ENCODE measurements at places on chromosomes 1 and 21. TPM values are rescaled to one million over a fixed set of nuclear protein-coding genes. Genes with fewer than 3 reads are reported as not detected.

Gene GLIS1
- 0.37 TPM for total RNA-seq

DNA sequence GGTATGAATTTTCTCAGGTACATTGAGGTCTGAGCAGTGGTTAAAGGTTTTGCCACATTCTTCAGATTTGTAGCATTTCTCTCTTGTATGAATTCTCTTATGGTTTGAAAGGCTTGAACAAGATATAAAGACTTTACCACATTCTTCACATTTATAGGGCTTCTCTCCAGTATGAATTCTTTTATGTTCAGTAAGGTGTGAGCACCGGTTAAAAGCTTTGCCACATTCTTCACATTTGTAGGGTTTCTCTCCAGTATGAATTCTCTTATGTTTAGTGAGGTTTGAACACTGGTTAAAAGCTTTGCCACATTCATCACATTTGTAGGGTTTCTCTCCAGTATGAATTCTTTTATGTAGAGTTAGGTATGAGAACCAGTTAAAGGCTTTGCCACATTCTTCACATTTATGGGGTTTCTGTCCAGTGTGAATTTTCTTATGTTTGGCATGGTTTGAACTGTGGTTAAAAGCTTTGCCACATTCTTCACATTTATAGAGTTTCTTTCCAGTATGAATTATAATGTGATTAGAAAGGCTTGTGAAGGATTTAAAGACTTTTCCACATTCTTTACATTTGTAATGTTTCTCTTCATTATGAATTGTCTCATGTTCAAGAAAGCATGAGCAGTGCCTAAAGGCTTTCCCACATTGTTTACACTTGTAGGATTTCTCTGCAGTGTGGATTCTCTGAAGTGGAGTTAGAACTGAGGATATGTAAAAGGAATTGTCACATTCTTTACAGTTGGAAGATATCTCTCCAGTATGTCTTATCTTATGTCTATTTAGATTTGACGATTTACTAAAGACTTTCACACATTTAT, 18.4 kb upstream of the ZNF124 start:
- no peak for DNase-seq

DNA sequence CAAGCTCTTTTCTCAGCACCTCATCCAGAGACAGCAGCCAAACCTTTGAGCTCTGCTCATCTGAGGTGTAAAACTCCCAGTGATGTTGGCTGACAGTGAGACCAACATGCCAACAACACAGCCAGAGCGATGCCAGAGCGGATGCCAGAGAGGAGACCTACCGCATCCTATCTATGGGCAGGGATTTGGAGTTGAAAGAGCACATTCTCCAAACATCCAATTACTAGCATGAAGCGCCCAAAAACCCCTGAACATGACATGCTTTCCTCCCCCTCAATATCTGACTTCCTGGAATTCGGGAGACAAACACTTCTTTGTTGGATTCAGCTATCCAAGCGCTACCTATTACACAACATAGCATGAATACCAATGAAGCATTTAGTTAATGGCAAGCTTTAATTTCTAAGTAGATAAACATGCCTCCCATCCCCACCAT, 23.1 kb upstream of the PAXBP1 start:
- DNase-seq: no peak

DNA sequence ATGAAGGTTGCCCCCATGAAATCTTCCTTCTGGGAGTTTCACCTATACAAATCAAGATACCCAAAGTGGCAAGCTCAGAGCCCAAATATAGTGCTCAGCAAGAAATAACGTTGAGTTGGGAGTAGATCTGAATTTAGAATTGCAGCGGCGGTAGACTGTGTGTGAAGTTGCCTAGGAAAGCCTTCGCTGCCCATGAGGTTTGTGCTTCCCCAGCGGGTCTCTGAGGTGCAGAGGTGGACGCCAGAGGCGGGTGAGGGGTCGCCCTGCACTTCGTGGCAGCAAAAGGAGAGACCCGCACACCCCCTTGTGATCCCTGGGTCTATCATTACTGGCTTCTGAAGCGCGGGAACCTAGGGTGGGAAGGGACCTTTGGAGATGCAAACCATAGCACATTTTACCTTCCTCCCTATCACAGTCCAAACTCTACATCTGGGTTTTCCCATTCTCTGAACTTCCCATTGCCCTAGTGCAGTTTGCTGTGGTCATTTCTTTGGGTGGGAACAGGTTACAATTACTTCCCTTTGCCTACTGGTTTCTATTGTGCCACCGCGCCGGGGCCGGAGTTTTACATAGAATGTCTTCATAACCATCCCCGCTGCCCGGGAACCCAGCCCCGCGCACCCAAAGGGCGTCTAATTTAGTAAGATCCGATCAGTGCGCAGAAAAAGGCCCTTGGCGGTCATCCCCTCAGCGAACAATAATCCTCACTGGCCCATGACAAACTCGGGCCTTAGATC, 5.2 kb downstream of the TBX15 start:
- no peak for DNase-seq

DNA sequence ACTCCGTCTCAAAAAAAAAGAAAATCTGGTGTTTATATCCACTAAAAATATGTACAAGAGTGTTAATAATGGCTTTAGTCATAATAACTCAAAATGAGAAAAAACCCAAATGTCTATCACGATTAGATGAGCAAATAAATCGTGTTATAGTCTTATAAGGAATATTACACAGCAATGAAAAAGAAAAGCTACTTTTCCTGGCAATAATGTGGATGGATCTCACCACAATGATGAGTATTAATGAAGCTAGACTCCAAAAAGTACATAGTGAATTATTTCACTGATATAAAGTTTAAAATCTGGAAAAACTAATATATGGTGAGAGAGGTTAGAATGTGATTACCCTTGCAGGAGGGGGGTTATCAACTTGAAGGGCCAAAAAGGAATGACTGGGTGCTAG, 9.7 kb downstream of the CD244 start:
- no peak for DNase-seq

- DNase-seq: no peak
These were observed 97.8 kb downstream of the CD247 start for GRCh38 chr1:167420510-167420909.

- no peak for DNase-seq
These were observed 56.0 kb downstream of the KANK4 start for GRCh38 chr1:62263006-62263813.

Data from right cardiac atrium (tissue), 5 donors.